NB4 (cell line): ENCODE measurements at places on chromosomes 4 and X.

GRCh38 chr4:23539969-23540569, 349.8 kb downstream of the PPARGC1A start:
- no peak for DNase-seq

DNA sequence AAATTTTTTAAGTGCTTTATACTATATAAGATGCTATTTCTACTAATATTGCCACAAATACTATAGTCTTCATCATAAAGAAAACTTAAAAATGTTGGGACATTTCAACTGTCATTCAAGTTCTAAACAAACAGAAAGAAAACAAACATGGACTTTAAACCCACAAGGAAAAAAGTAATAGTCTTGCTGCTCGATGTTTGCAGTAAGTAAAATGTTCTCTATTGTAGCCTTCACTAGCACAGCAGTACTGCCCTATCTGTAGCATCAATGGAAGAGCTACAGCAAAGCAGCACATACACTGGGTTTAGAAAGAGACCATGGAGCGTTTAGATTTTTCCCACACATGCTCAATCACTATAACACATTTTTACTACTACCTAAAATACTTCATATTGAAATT, 146.8 kb downstream of the KLHL13 start:
- DNase-seq, result no peak

DNA sequence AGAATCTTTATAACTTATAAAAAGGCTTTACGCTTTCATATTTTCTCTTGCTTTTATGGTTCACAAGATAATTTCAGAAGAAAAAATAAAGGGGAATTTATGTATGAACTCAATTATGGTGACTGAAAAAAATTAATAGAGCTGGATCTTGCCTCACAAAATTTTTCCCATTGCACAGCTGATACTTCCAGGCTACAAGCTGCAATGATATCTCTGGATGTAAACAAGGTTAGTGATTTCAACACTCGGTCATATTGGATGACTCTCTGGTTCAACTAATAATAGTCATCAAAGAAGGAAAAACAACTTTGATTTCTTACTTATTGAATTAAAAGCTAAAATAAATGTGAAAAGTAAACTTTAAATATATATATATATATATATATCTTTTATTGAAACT, 868.0 kb downstream of the FAT4 start:
- DNase-seq, result no peak

- no peak for DNase-seq
Observed at GRCh38 chr4:5186271-5187064, 135.2 kb downstream of the STK32B start.

- no peak for DNase-seq
Observed at GRCh38 chr4:108204518-108204917, 35.8 kb upstream of the LEF1 start.

- peak; percentile 85 for DNase-seq
Observed at GRCh38 chr4:9762823-9763475, 18.5 kb upstream of the DRD5 start.

DNA sequence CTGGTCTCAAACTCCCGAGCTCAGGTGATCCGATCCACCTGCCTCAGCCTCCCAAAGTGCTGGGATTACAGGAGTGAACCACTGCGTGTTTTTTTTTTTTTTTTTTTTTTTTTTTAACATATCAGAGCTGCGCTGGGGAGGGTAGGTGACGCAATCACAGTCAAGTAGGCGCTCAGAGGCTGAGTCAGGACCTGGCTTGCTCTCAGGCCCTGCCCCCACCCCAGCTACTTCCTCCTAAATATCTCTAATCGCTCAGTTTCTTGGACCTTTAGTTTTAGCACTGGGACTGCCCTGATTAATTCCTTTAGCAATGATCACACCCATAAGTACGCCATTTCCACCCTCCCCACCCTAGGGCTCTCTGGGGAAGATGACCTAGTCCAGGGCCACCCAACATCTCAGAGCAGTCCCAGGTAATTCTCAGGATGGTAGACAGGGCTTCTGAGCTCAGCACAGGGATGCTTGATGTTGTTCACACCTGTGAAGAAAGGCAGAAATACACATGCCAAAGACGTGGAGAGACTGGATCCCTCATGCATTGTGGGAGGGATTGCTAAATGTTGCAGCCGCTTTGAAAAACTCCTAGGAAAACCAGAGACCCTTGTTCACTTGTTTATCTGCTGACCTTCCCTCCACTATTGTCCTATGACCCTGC, 50.2 kb downstream of the DDX3X start:
- peak; percentile 87 for DNase-seq

GRCh38 chr4:143186649-143187048, 1.9 kb downstream of the USP38 start:
- DNase-seq, result peak; percentile 12

DNA sequence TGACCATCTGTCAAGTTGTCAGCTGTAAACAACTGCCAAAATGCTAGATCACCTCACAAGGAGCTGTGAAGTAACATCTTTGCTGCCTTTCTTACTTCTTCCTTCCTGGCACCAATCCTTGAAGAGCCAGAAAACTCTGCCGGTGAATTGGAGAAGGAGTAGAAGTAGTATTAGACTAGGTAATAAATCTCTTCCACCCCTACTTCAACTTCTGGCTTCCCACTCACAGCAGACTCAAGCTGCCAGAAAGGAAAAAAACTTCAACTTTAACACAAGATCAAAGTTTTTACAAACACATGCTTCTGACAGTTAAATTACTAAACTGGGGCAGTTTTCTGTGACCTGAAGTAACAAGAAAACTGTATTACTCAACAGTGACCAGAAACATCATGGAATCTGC, 164.7 kb upstream of the SLC7A11 start:
- DNase-seq, result peak; percentile 68

- no peak for DNase-seq
Observed at GRCh38 chrX:95860127-95860526, 824.5 kb upstream of the DIAPH2 start.

DNA sequence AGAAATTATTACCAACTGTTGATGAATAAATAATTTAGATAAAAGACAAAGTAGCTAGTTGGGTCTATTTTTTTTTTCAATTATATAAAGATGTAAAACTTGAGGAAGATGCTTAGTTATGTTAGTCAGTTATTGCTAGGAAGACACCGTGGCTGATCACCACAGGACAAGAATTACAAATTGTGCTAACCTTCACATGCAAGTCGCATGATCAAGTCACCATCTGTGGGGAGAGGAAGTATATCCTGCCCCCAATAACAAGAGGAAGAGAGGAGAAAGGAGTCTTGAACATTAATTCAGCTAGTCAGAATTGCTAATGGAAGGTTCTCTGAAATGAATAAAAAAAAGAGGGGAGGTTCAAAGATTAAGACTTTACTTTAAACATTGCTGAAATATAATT, 52.3 kb downstream of the CPEB2 start:
- DNase-seq, result no peak

DNA sequence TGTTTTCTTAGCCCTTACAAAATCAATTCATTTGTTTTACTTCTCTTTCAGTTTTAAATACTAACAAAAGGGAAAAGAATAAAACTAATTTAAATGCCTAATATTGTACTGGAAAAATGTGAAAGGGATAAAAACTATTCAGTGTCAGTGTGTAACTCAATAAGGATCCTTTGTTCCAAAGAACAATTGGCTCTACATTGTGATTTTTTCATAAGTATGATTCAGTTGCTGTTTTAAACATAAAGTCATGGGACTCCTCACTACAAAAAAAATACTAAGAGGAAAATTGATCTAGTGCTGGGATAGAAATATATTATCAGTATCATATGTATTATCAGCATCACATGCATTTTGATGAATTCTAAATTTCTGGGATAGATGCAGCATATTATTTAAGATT, 199.4 kb upstream of the TRAM1L1 start:
- DNase-seq, result no peak

DNA sequence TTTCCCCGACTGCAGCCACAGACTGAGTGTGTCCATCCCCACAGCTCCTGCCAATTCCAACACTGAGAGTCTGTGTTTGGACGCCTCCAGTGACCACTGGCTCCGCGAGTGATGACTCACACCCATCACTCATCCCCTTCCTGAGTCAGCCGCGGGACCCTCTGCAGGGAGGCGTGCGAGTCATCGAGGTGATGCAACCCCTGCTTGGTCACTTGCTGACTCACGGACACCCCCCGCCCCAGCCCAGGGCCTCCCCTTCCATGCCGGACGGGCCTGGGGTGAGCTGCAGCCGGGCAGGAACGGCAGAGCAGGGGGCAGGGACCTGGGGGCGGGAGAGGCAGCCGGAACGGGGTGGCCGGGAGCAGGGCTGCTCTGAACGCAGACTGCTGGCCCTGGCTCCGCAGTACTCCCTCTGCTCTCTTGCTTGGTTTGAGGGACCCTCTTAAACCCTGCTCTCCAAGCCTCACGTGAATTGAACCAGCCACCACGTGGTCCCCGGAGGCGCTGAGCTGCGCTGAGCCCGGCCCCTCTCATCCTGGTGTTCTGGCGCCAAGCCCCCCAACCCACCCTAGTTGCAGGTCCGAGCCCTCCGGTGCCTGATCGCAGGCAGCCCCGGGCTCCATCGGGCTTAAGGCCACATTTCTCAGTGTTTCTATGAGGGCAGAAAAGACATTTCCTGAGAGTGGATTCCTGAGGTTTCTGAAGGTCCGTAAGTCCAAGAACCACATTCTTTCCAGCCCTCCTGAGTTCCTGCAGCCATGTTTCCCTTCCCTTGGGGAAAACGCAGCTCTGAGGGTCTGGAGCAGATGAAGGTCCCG, 32.4 kb downstream of the FGFRL1 start:
- DNase-seq, result peak; percentile 100

- DNase-seq, result no peak
Observed at GRCh38 chrX:27354021-27354420, 109.1 kb downstream of the PPP4R3C start.

GRCh38 chr4:185352741-185353140, 43.0 kb downstream of the LRP2BP start:
- no peak for DNase-seq

DNA sequence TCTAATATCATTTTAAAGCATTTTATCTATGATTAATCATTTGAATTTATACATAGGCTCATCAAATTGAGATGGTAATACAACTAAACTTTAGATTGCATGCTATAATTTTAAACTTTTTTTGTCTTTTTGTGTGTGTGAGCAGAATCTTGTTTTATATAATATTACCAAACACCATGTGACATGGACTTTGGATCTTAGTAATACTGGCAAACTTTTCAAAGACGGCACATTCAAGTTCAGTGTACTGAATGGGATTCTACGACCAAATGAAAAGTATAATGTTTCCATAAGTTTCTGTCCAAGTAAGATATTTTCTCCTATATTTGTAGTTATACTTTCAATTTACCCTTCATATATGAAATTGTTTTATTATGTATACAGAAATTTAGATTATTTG, 116.0 kb downstream of the CFAP47 start:
- no peak for DNase-seq

DNA sequence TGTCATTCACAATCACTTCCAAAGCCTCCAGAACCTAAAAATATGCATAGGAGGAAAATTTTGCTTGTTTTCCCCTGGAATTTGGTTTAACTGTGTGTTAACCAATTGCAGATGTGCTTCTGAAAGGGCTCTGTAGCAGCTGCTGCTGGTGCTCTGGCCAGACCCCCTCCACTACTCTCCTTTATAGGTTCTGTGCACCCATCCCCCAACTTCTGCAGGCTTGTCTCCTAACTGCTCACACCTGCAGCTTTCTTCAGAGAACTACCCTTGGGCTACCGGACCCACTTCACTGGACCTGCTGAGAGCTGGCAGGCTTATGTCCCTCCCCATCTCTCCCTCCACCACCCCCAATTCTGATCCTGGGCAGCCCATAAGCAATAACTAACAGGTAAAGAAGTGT, 662.1 kb upstream of the DIPK2B start:
- no peak for DNase-seq

DNA sequence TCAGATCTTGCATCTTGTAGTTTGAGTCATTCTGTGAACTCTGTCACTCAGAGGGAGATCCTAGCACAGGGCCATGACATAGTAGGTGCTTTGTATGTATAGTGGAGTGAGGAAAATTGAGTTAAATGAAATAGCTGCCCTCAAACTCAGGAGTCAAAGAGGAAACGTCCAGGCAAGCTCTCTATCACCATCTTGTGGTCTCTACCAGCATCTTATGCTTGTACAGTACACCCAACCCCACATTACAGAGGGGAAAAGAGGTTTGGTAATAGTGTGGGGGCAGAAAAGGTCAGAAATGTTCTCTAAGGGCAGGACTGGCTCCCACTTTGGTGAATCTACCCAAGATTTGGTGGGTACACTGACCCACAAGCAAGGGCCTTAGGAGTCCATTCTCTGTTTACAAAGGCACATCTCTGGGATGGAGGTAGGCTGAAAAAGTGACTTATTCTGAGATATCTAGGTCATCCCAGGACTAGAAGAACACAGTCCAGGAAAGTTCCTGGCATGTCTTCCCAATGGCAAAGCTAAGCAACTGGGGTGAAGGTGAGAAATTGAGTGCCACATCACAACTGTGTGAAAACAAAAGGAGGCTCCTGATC, 131.8 kb downstream of the OR13H1 start:
- peak; percentile 35 for DNase-seq

- DNase-seq, result no peak
Observed at GRCh38 chr4:138087066-138087719, 155.0 kb downstream of the SLC7A11 start.

GRCh38 chr4:140061659-140062289, 92.2 kb downstream of the MAML3 start:
- DNase-seq, result no peak

- DNase-seq, result peak; percentile 12
Observed at GRCh38 chr4:65865489-65865888, 195.2 kb upstream of the EPHA5 start.

DNA sequence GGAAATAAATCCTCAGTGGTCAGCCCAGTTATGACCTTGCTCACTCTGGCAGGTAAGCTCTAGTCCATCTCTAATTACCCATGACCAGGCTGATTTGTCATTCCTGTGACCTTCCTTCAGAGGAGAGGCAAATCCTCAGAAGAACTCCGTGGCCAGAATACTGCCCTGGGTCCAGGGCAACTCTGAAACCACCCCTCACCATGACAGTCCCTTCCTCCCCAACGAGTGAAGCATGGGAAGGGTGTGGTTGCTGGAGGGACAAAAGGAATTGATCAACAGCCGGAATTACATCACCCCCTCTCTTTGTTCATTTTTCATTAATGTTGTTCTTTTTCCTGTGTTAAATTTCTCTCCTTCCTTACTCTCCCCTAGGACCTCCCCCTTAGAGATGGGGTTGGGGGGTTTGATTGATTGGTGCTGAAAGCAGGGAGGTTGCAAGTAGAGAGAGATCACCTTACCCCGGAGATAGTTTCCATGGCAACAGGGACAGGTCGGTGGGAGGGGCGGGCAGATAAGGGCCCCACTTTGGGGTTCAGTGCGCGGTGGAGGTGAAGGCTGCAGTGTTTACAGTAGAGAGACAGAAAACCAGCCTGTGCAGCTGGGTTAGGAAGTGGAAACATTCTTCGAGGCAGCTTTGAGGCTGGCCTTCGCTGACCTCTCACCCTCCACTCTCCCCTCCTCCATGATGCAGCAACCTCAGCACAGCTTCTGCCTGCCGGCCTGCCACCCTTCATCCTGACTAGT, 647.4 kb downstream of the BCOR start:
- DNase-seq, result no peak

- DNase-seq, result no peak
Observed at GRCh38 chr4:41146716-41147506, 67.4 kb downstream of the APBB2 start.

- DNase-seq, result no peak
Observed at GRCh38 chr4:112513971-112514646, 1.9 kb downstream of the NEUROG2 start.
